ENCODE measurements at places on chromosomes 6 and 20.

DNA sequence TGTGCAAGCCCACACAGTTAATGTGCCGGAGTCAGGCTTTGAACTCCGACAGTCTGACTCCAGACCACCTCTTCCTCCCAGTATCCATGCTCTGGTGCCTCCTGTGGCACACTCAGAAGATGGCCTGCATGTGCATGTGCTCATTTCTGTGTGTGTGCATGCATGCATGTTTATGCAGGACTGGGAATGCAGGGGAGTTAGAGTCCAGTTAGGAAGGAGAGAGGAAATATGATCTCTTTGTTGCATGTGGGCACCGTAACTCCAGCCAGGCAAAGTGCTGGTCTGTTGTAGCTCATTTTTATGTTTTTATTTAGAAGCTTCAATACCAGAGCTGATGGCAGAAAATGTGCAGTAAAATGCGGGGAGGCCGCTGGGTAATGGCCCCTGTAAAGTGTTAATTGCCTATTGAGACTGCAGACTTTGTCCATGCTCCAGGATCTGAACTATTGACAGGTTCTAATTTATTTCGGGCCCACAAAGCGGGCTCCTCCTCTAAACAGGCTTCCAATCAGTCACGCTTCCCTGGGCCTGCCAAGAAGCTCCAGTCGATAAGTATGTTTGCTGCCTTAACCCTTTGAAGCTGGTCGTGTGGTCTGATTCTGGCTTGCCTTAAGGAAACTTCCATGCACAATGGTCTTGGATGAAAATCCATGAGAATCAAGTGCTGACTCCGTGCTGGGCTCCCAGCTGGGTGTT lies 248.3 kb downstream of the DHX35 start:
- no peak for DNase-seq

- DNase-seq = no peak
These were observed 16.8 kb downstream of the AAR2 start for GRCh38 chr20:36253036-36253435.

- no peak for DNase-seq
These were observed 93.8 kb downstream of the GPR63 start for GRCh38 chr6:96743496-96743895.

DNA sequence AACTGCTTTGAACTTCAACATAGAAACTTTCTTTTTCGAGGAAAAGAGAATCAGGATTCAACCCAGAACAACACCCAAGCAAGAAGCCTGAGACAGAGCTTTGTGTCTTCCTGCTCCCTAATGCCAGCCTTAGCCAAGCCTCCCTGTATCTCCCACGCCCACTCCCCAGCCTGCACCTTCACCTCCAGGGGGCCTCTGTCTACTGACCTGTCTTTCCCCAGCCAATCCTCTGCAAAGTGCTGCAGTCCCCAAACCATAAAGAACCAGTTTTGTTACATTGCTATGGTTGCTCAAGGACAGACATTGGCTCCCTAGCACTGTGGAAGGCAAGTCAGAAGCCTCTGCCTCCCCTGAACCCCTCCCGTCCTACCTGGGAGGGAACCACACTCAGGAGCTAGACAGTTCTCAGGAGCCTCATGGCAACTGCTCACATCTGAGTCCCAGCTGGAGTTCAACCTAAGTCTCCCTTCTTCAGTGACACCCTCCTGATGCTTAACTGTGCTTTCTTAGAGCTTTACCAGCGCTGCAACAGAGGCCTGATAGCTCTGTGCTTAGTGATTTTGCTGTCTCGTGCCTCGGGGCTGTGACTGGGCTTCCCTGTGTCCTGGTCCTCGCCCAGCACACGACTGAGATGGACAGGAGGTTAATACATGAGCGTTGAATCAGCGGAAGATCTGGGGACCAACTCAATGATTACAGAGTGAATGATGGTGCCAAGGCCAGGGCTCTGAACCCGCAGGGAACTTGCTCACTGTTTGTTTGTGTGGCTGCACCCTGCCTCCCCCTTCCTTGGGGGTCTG lies 101.5 kb upstream of the DUSP22 start:
- no peak for DNase-seq

GRCh38 chr6:37289931-37290330 lies 32.0 kb upstream of the TMEM217 start:
- no peak for DNase-seq

GRCh38 chr6:147043994-147044477 lies 160.2 kb upstream of the STXBP5 start:
- DNase-seq = no peak

DNA sequence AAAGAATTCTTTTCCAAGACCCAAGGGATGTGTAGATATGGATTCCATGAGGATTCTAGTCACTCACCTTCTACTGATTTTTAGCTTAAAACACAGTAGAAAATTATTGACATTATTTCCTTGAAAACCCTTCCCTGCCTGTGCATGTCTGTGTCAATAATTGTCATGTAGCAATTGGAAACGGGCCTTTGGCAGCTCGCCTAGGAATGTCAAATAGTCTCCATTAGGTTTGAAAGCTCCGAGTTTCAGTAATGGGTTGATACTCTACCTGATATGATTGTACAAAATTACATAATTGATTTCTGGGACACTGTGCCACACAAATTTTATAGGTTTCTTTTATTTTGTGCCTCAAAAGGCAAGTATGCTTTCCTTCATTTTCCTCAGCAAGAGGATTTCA lies 515.2 kb upstream of the ARID1B start:
- DNase-seq = no peak

DNA sequence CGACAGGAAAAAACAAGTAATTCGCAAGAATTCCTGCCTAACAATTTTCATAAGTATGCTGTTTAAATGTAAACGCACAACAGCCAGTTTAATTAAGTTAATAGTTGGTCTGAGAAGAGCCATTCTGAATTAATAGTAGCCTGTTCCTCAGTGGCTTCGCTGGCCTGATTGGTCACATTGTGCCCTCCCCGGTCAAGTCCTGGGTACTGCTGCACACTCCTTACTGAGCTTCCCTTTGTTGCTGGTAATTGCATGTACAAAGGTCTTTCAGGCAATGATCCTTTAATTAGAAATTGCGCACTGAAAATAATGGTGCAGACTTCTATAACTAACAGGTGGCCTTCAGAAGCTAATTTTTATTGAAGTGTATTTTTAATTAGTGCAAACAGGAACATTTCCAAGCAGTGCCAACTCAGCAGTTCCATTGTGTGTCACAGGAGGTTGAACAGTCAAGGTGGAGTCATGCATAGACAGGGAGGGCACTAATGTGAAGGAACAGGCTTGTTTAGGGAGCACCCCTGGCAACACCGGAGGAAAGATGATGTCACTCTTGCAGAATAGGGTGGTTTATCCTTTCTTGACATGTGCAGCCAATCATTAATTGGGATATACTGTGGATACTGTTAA lies 92.6 kb upstream of the SLC22A23 start:
- no peak for DNase-seq

DNA sequence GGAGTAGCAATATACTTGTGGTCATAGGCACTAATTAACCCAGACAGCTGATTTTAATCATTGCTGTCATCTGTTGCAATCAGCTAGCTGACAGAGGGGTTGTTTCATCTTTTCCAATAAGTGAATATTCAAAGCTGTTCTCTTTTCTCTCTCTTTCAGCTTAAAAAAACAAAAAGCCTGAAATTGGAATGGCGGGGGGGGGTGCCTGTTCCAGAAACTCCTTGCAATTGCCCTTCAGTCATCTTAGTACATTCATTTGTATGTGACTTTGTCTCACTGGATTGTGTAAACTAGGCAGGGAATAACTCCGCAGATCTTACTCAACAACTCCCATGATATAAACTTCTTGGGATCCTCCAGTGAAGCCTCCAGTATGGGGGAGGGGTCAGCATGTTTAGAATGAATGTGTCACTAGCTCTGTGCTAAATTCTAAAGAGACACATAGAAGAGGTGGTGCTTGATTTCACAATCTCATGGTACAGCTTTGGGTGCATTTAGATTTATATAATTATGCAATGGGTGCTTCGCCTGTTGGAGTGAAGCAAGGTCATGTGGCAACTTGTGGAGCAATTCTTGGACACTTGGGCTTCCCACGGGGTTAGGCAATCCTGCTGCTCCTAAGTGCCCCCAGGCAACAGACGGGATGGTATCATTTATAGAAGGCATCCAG lies 40.1 kb downstream of the SLC24A3 start:
- no peak for DNase-seq

DNA sequence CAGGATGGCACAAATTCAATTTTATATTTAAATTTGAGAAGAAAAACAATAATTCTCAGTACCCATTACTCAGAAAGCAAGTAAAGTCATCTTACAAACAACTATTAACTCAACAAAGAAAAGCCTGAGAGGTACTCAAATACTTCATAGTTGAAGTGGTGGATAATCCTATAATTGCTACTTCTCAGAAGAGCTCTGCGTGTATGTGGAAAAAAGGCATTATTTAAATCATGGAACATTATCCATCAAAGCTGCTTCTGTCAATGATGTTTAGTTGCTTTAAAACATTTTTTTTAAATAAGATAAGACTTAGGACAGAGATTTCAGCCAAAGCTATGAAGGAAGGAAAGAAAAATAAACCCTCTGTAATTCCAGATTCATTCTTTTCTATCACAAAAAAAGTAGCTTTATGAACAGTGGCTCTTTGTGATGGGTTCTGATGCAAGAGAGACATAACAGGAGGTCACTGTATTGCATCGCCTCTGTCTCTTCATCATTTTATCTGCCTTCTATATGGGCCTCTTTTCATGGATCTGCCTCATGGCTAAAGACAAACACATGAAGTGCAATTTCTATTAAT lies 367.9 kb upstream of the SLC35B3 start:
- no peak for DNase-seq

- DNase-seq = no peak
These were observed 226.3 kb upstream of the SMLR1 start for GRCh38 chr6:130600880-130601341.

GRCh38 chr6:169158174-169158573 lies 95.5 kb downstream of the THBS2 start:
- DNase-seq = no peak

DNA sequence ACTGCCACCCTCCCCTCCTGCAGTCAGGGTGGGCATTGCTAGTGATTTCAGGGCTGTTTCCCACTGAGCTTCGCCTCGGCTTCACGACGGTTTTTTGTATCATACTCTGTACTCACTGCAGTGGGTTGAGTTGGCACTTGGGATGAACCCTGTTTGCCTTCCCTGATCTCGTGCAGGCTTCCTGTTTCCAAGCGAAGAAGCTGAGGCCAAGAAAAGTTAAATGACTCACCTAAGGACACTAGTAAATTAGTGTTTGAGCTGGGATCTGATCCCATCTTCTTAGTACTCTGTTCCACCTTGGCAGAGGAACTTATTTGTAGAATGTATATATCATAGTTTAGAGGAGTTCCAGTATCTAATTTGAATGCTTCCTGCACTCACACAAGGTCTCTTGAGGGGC lies 50.3 kb upstream of the VSTM2L start:
- DNase-seq = no peak

DNA sequence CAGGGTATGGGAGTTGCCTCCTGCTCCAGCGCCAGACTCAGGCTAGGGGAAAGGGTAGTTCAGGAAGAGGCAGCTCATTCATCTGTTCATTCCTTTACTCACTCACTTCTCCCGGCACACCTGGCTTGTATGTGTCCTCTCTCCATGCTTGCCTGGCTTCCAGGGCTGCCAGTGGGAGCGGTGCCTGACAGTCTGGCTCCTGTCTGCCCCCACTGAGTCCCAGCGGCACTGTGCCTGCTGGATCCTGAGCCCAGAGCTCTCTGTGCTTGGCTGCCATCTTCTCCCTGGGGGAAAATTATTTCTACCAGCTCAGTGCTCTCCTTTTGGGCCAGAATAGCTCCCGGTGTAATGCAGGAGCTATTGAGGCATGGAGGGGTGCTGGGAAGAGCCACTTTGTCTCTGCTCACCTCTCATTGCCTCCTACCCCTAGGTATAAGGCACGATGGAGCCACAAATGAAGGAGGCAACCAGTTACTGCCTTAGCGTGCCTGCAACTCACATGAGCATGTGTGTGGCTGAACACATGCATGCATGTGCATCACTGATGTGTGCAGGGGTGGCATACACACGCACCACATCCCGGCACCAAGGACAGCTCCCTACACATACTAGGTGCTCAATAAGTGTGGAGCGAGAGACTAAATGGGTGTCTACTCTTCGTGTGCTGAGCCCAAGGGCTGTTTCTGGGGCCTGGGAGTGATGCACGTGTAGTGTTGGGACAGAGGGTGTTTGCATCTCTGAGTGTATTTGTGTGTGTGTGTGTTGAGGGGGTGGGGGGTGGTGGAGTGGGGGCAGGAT lies 46.6 kb downstream of the CDH22 start:
- no peak for DNase-seq

- no peak for DNase-seq
These were observed 82.1 kb downstream of the KCNB1 start for GRCh38 chr20:49400410-49400809.

GRCh38 chr20:48716541-48716940 lies 111.3 kb downstream of the PREX1 start:
- no peak for DNase-seq

GRCh38 chr6:93915961-93916360 lies 496.6 kb upstream of the EPHA7 start:
- DNase-seq = no peak

- no peak for DNase-seq
These were observed 32.6 kb downstream of the MRPL14 start for GRCh38 chr6:44094403-44095242.

DNA sequence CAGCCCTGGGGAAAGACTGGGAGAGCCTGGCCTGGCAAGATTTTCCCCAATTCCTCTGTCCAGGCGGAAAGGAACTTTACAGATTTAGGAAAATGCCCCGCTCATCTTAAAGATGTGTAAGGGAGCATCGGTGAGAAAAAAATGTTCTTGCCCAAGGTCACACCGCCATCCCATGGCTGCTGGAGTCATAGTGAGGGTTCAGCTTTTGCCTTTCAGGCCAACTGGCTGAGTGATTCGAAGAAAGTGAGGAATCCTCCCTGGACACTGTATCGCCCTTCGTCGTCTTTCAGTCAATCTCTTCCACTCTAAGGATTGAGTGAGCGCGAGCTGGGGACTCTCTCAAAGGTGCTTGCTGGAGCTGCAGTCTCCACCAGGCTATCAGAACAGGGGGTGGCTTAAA lies 1.4 kb downstream of the WFDC2 start:
- no peak for DNase-seq

DNA sequence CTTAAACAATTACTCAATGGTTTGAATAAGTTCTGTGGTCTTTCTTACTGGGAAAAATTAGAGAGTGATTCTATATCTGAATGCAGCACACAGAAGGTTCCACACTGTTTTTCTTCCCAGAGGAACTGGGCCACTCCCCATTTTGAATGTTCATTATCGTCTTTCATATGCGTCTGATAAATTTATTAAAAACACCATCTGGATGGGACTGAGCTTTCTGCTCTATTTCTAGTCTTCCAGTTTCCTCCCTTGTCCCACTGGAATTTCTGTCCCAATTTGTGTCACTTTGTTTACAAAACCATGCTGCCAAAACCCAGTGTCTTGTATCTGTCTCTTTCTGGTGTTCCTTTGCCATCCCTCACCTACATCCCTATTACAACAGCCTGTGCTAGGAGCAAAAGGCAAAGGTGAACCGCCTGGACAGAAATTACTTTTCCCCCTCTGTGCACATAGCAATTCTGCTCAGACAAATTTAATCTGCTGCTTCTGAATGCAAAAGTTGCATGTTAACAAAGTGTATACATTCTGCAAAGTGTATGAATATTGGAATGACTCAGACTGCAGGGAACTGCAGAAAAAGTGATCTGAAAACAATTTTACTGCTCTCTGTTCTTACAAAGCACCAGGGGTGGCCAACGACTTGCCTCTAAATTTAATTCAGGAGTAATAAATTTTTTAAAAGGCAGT lies 333.6 kb downstream of the BTBD9 start:
- DNase-seq = no peak

Measured in amniotic stem cell (primary cell).